Glutamatergic neuron (in vitro differentiated cells): ENCODE measurements at places on chromosomes 13 and 19. TPM values are rescaled to one million over a fixed set of nuclear protein-coding genes. Genes with fewer than 3 reads are reported as not detected.
A peak's percentile ranks its signal among the peaks of the same experiment; 100 is the strongest.

- DNase-seq, result peak; percentile 82
Measured at GRCh38 chr19:2315818-2316353, 7.9 kb upstream of the LINGO3 start.

GRCh38 chr13:69903081-69903480, 204.5 kb upstream of the ATXN8OS start:
- no peak for DNase-seq

GRCh38 chr19:13234518-13234917, 84.3 kb downstream of the IER2 start:
- DNase-seq, result peak; percentile 38

DNA sequence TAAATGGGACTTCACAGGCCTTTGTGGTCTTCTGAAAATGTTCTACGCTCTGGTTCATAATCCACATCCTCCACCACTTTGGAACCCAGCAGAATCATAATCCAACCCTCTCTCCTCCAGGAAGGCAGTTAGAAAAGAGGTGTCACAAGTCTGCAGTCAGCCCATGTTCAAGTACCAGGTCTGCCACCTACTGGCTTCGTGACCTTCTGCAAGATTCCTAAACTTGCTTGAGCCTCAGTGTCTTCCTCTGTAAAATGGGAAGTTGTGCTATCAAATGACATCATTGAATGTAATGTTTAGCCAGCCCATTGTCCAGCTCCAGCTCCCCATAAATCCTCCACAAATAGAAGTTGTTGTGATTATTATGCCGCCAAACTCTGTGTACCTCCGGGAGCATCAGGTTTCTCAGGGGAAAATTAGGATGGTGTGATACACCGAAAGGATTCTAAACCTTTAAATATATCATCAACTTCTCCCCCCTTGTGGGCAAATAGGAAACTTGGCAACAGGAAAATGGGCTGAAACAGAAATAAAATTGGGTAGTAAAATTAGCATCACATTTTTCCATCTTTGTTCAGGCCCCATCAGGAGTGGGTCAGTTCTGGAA, 109.7 kb downstream of the NUFIP1 start:
- DNase-seq, result no peak

- DNase-seq, result no peak
Measured at GRCh38 chr13:99736541-99736940, 235.0 kb downstream of the ZIC5 start.

DNA sequence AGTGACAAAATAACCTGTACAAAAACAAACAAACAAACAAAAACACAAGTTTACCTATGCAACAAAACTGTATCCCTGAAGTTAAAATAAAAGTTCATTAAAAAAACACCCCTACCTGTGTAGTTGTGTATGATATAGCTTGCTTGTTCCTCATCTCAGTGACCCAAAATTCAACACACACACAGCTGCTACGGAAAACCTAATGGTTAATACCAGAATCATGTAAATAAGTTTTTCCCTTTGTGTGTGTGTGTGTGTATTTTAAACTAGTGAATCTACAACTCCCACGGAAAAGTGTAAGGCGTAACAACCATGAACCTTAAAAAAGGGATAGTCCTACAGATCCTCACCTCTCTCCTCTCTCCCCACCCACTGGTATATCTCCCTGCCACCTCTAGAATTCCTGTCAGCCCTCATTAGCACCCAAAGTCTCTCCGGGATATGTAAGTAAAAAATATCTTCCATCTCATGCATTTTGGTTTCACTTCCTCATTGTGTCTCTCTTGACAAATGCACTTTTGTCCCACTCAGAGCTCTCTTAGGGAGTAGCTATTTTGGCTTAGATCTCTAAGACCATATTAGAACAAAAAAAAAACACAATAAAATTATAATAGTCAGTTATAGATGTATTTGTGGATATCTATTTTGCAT, 2236.5 kb downstream of the PCDH9 start:
- DNase-seq, result no peak

DNA sequence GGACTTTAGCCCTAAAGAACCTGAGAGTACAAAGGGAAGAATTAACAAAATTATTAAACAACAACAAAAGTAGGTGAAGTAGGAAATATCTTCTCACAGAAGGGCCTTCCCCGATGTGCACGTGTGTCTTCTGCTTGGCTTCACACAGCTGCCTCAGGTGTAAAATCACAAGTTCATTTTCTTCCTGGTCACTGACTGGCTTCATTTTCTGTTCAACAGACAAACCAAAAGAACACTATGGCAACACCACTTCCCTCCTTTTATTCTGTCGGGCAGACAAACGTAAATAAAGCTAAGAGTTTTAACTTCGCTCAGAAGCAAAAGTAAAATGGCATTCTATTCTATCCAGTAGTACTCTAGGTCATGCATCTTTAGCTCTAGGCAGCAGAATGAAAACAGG, 140.9 kb downstream of the TBC1D4 start:
- no peak for DNase-seq

DNA sequence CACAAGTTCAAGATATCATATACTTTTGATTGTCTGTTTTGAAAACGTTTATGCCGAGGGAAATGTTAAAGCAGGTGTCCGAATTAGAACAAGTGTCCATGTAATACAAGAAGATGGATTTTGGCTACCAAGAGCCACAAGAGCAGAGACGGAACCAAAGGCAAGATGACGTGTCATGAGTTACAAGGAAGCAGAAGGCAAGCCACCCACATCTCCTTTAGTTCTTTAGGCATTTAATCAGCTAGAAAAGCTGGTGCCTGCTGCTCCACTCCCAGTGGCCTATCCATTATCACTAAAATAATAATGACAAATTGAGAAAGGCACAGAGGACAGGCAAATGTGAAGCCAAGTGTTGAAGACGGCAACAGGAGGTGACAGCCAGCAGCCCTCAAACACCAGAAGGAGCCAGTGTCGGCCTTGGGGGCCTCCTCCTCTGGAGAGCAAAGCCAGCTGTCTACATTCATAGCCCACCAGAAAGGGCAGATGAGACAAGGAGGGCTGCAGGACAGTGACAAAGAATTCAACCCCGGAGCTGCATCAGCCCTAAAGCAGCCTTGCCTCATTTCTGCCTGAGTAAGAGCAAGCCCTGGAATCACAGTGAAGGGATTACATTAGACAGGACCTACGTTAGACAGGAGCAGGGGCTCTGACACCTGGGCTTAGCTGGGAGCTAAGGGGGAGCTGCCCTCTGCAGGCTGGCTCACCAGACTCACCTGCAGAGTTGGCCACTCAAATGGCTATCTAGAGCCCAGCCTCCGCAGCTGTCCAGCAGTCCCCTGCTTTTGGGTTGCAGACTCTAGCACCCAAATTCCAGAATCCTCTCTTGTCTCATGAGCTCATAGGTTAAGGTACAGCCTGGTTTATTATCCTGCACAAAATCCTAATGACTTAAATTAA, 569.9 kb downstream of the UQCRFS1 start:
- peak; percentile 27 for DNase-seq

GRCh38 chr13:49610176-49610575, 18.1 kb upstream of the ARL11 start:
- DNase-seq, result peak; percentile 40

GRCh38 chr19:46411925-46412649, 1.3 kb downstream of the CCDC8 start:
- no peak for DNase-seq

GRCh38 chr13:49373716-49374115, 70.1 kb downstream of the CAB39L start:
- DNase-seq, result no peak

GRCh38 chr13:67792151-67792676, 562.1 kb upstream of the PCDH9 start:
- no peak for DNase-seq

DNA sequence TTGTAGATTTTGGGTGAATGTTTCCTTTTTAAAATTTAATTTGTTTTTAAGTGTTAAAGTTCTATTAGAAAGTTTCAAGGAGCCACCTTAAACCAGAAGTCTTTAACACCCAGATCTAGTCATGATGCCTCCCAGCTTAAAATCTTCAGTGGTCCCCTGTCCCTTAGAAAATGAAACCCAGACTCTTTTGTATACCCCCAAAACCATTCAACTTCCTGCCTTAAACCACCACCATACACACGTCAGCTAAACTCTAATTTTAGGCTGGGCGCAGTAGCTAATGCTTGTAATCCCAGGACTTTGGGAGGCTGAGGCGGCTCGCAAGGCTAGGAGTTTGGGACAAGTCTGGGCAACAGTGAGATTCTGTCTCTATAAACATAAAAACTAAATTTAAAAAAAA, 37.9 kb downstream of the N4BP2L1 start:
- no peak for DNase-seq

DNA sequence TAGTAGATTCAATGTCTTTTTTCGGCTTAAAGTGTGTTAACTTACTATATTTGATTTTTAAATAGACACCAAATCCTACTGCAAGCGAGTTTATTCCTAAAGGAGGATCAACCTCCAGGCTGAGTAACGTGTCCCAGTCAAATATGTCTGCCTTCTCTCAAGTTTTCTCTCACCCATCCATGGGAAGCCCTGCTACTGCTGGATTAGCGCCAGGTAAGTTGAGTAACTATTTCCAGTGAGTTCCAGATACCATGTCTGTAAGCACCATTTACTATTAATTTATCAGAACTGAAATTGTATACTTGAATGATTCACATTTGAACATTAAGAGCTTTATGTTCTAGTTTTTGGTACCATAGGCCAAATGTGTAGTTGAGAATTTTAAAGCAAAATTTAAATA, 81.8 kb downstream of the PAN3 start:
- DNase-seq, result no peak

GRCh38 chr19:54168174-54168917, 4.6 kb downstream of the TMC4 start:
- peak; percentile 99 for DNase-seq

GRCh38 chr13:30924721-30925120, 7.7 kb upstream of the TEX26 start:
- no peak for DNase-seq

DNA sequence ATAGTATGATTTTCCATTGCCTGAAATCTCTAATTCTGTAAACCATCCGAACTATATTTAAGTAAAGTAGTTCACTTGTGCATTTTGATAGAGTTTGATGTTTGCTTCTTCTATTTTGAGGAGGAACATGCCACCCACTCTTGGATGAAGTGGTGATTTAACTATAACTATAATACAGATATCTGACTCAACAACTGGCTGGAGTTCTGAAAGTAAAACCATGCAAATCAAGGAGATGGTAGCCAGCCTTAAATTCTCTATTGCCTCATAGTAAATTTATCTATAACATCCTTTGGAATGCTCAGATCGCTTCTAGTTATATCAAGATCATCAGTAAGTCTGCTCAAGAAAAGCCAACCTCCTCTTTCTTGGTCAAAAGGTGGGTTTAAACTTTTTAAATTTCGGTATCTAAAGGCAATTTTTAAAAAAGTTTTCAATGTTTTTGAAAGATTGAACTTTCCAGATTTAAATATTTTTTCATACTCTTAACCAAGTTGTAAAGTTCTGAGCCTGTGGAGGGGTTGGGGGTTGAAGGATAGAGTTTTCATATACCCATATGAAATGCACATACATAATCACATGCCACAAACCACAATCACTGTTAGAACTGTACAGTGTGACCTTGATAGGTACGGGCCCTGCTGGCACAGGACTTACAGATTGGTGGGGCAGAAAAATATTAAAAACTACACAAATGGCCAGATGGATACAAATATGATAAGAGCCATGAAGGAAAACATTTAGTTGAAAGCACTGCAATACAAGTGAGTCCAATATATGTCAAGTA, 90.5 kb upstream of the RFC3 start:
- DNase-seq, result no peak

DNA sequence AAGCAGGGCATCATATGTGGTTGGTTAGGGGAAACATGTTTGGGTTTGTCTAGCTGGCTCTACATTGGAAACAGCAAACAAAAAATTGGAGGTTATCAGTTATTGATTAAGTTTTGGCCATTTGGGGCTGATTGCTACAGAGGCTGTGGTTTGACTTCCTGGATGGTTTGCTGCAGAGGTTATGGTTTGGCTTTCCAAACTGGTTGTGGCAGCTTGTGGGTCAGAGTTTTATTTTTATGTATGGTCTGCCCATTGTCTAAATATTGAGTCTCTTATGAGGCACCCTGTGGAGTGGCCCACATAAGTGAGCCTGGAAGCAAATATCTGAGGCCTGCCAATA, 261.6 kb downstream of the GPC5 start:
- no peak for DNase-seq

GRCh38 chr13:95269756-95270155, 31.5 kb downstream of the ABCC4 start:
- DNase-seq, result no peak

- DNase-seq, result no peak
Measured at GRCh38 chr13:86324191-86324590, 525.0 kb upstream of the SLITRK6 start.

- no peak for DNase-seq
Measured at GRCh38 chr19:4444765-4445741, 12.5 kb downstream of the UBXN6 start.

DNA sequence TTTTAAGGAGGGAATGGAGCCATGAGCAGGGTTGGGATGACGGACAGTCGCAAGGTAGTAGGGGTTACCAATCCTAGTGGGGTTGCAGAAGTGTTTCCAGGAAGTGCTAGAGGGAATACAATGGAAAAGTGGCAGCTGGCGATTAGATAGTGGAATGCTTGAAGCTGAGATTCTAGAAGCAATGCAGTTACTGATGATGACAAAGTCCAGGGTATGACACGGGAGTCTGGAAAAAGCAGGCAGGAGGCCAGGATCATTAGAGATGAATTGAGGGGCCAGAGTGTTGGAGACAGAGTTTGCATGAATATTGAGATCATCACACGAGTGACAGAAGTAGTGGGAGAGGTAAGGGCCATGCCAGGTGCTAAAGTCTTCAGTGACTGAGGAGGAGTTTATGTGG, 17.3 kb upstream of the KL start:
- no peak for DNase-seq

DNA sequence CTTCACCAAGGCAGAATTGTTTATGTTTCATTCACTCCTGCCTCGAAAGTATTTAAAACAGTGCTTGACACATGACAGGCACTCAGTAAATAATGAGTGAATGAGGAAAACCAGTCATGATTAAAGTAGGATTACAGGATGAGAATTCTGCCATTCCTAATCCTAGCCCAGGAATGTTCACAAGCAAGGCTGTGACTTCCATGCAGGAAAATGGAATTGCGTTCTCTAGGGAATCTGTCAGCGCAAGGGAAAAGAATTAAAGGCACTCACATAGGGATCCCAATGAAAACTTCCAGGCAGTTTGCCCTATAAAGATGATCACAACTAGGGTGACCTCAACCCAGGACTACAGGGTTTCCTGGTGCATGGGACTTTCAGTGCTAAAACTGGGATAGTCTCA, 143.4 kb downstream of the CYSLTR2 start:
- no peak for DNase-seq

GRCh38 chr13:50527188-50527587, 316.3 kb downstream of the DLEU7 start:
- DNase-seq, result no peak

Gene OBI1
- 16.7 TPM for total RNA-seq

Gene PEX11G
- total RNA-seq, result 2.6 TPM

Gene GPI
- 213 TPM for total RNA-seq

Gene RFPL4AL1
- 0.96 TPM for total RNA-seq

Gene ZNF610
- total RNA-seq, result 11.6 TPM

Gene CGB7
- not detected for total RNA-seq

Gene ZNF235
- 14.4 TPM for total RNA-seq

Gene NCR1
- total RNA-seq, result not detected

Gene GNG7
- 8.0 TPM for total RNA-seq

Gene PLIN4
- 0.27 TPM for total RNA-seq

Gene COL5A3
- 0.10 TPM for total RNA-seq
